Bronchus fibroblast of lung (primary cell): ENCODE measurements at places on chromosomes 2 and 18. TPM values are rescaled to one million over a fixed set of nuclear protein-coding genes. Genes with fewer than 3 reads are reported as not detected.

PIEZO2 gene
- 1.3 and 1.8 TPM in 2 replicates for total RNA-seq

ZNF892 gene
- total RNA-seq: 2.2 and 2.8 TPM in 2 replicates

NAT8 gene
- total RNA-seq: not detected in 2 replicates

ZFAND2B gene
- total RNA-seq: 28.2 and 31.9 TPM in 2 replicates

ABCB11 gene
- not detected in 2 replicates for total RNA-seq

ASIC4 gene
- 0.34 TPM in 1 of 2 replicates, not detected in the other for total RNA-seq

GALR1 gene
- total RNA-seq: not detected in 2 replicates

HOXD4 gene
- total RNA-seq: not detected in 2 replicates
